Uterus (tissue), 4 donors: ENCODE measurements at places on chromosomes 1 and 21. TPM values are rescaled to one million over a fixed set of nuclear protein-coding genes. Genes with fewer than 3 reads are reported as not detected.

DNA sequence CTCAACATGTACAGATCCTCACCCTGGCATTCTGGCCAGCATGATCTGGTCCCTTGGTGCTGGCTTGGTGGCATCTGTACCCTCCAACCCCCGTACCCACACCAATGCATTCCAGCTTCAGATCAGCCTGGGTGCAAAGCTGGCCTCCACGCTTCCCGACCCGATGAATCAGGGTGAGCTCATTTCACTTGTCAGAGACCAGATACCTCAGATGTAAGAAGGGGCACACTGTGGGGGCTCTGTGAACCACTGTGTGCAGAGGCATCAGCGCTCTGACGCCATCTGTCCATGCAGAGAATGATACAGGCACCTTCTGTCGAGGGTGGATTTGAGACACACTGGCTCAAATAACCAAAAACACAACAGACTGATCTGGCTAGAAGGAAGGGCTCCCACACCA is 76.6 kb downstream of the DMRTB1 start:
- no peak for DNase-seq

DNA sequence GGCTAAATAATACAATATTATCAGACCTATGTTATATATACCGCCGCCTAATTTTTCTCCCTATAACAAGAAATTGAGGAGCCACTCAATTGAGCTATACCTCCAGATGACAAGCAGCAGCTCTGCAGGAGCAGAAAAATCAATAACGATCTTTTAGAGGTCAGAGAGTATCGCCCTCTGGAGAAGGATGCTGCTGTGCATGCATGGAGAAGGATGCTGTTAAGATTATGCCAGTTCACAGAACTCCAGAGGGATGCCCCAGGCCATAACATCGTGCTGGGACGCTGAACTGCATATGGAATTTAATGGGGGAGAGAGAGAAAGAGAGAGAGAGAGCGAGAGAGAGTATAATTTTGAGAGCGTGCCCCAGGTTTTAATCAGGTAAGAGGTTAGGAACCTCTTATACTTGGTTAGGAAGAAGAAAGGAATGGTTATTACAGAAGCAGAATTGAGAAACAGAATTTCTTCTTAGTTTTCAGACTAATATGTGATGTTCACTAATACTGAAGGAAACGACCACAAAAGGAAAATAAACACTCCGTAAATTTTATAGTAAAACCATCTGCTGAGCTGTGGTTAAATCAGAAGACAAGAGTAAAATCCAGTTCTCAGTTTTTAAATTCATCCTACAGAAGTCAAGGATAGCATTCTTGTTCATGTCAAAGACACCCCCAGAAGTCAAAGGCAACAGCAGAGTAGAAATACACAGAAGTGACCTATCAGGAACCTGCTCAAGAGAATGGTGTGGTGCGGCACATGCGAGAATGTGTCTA is 111.1 kb downstream of the SMYD2 start:
- DNase-seq: no peak

GRCh38 chr1:200437556-200438203 is 27.8 kb upstream of the ZNF281 start:
- DNase-seq: no peak

DNA sequence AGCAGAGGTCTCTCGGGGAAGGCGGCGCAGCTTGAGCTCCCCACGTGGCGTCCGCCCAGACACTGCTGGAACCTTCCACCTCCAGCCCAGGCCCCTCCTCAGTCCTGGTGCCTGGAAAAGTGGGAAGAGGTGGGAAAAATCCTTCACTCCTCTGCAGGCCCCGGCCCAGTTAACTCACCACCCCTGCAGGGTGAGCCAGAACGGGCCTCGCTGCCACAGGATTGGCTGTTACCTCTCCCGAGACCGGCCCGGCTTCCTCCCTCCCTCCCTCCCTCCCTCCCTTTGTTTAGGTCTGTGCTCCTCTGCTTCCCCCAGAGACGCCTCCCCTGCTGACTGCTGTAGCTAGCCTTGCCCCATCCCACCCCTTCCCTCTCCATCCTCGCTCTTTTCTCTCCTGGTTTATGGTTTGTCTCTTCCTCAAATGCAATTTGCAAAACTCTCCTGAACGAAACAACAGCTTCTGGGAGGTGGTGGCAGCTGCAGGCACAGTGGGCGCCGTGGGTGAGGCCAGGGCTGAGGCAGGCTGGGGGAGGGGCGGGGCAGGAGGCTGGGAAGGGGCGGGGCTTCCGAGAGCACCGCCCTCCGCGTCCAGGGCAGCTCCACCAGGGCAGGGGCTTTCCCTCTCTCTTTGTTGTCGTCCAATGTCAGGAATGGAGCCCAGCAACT is 6.5 kb downstream of the CAPN9 start:
- DNase-seq: no peak

GRCh38 chr1:116324411-116324810 is 48.6 kb upstream of the ATP1A1 start:
- DNase-seq: no peak

SPRR1B gene
- total RNA-seq: not detected

HAPLN2 gene
- 3.9 TPM for total RNA-seq

GRCh38 chr1:7425229-7425628 is 345.9 kb upstream of the VAMP3 start:
- no peak for DNase-seq

OR2AK2 gene
- total RNA-seq: not detected

GPR89B gene
- total RNA-seq: 20.2 TPM

DNA sequence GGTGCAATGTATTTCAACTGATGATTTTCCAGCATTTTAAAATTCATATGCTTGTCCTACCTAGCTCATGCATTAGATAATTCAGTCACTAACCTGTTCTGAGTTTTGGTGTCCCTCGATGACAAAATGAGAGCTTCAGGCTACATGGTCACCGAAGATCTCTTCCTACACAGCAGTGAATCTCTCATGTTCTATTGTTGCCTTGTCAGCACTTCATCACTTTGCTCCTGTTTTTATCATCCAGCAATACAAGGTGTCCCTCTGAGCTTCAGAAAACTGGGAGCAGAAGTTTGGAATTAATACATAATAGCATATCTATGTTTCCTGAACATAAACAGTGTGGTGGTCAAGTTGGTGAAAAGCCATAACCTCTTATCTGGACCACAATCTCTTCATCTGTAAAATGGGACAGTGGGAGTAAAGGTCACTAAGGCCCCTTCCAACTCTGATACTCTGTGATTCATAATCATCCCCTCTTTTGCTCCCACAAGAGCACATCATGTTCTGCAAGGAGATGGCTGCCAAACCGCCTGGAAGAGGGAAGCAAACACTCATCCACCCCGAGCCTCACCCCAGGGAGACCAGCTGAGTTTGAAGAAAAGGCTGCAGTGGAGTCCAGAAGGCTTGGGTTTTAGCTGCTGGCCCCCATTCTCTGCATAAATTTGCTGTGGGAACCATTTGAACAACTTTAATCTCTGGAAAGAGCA is 137.9 kb upstream of the F3 start:
- peak; percentile 81 for DNase-seq
